Fibroblast of lung (primary cell): ENCODE measurements at places on chromosomes 12 and 14. TPM values are rescaled to one million over a fixed set of nuclear protein-coding genes. Genes with fewer than 3 reads are reported as not detected.

PAPOLA gene
- 103 and 109 TPM in 2 replicates for total RNA-seq

EPYC gene
- not detected in 2 replicates for total RNA-seq

FGF23 gene
- total RNA-seq: not detected in 2 replicates

SLC25A47 gene
- under 0.01 TPM in 1 of 2 replicates, not detected in the other for total RNA-seq

TESPA1 gene
- not detected in 2 replicates for total RNA-seq

NFE2 gene
- under 0.01 and 0.17 TPM in 2 replicates for total RNA-seq

ISM2 gene
- total RNA-seq: not detected in 2 replicates

B4GALNT3 gene
- total RNA-seq: not detected in 2 replicates

GZMB gene
- not detected in 2 replicates for total RNA-seq

LRP1-AS gene
- not detected in 2 replicates for total RNA-seq

GRCh38 chr14:105711841-105712460, 185.6 kb downstream of the TMEM121 start:
- DNase-seq: no peak

- DNase-seq: no peak
Observed at GRCh38 chr12:70646850-70647249, 9.6 kb upstream of the PTPRB start.

GRCh38 chr12:86513226-86513625, 257.0 kb upstream of the MGAT4C start:
- DNase-seq: peak; percentile 36

GRCh38 chr12:108783446-108783845, 52.1 kb upstream of the CORO1C start:
- DNase-seq: no peak

GRCh38 chr14:21069388-21070082, 569 bp upstream of the ARHGEF40 start:
- peak; percentile 23 for DNase-seq

DNA sequence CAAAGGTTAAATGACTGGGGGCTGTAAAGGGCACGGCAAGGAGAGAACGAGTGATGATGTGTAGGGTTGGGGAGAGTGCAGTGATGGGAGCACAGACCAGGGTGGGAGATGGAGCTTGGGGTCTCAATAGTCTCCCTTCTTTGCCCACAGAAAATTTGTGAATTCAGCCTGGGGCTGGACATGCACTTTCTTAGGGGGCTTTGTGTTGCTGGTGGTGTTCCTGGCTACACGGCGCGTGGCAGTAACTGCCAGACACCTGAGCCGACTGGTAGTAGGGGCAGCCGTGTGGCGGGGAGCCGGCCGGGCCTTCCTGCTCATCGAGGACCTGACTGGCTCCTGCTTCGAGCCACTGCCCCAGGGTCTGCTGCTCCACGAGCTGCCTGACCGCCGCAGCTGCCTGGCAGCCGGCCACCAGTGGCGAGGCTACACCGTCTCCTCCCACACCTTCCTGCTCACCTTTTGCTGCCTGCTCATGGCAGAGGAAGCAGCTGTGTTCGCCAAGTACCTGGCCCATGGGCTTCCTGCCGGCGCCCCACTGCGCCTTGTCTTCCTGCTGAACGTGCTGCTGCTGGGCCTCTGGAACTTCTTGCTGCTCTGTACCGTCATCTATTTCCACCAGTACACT, 1.7 kb downstream of the FITM1 start:
- no peak for DNase-seq

DNA sequence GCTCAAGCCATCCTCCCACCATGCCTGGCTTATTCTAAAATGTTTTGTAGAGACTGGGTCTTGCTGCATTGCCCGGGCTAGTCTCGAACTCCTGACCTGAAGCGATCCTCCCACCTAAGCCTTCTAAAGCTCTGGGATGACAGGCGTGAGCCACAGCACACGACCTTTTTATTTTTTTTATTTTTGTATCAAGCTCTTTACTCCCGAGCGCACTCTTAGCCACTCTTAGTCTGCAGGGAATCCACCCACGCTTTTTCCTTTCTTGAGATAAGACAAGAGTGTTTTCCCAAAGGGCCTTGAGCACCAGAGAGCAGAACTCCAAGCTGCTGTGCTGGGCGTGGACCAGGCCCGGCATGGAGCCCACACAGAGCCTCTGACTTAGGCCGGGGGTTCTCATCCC, 23.4 kb downstream of the MAP1LC3B2 start:
- DNase-seq: peak; percentile 73

GRCh38 chr12:111585690-111586089, 13.4 kb downstream of the ATXN2 start:
- no peak for DNase-seq

GRCh38 chr12:87165733-87166375, 863.3 kb downstream of the C12orf50 start:
- no peak for DNase-seq

DNA sequence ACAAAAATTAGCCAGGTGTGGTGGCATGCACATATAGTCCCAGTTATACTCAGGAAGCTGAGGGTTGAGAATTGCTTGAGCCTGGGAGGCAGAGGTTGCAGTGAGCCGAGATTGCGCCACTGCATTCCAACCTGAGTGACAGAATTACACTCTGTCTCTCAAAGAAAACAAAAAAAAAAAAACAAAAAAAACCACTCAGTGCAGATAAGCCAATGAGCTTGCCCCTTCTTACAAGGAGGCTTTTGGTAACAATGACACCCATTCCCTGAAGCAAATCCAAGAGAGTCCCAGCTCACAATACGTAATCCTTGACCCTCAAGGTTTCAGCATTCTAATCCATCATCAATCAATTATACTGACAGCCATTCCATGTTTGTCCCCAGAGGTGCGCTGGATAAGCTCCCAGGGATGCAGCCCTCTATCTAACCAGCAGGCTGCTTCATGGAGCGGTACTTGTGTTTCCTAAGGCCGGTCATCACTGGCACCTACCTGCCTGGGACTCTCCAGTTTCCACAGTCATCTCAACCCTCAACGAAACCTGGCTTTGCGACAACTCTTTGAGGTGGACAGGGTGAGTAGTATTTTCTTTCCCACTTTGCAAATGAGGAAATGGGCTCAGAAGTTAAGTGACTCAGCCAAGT, 12.4 kb downstream of the GCN1 start:
- peak; percentile 78 for DNase-seq

DNA sequence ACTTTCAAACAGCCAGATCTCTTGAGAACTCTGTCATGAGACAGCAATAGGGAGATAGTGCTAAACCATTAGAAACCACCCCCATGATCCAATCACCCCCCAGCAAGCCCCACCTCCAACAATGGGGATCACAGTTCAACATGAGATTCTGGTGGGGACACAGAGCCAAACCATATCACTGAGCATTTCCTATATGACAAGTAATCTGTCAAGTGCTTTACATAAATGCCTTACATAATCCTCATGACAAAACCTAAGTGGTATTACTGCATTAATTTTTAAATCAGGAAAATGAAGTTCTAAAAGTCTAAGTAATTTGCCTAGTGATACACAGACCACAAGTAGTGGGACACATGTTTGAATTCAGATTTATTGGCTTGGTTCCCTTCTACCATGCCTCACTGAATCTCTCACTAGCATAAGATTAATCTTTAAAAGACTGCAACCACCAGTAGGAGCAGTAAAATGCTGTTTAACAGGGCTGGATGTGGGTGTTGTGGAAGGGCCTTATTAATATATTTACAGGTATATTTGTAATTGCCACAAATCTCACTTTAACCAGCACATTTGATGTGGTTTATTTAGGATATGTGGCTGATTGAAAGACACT, 323.1 kb upstream of the FBXO33 start:
- DNase-seq: no peak

DNA sequence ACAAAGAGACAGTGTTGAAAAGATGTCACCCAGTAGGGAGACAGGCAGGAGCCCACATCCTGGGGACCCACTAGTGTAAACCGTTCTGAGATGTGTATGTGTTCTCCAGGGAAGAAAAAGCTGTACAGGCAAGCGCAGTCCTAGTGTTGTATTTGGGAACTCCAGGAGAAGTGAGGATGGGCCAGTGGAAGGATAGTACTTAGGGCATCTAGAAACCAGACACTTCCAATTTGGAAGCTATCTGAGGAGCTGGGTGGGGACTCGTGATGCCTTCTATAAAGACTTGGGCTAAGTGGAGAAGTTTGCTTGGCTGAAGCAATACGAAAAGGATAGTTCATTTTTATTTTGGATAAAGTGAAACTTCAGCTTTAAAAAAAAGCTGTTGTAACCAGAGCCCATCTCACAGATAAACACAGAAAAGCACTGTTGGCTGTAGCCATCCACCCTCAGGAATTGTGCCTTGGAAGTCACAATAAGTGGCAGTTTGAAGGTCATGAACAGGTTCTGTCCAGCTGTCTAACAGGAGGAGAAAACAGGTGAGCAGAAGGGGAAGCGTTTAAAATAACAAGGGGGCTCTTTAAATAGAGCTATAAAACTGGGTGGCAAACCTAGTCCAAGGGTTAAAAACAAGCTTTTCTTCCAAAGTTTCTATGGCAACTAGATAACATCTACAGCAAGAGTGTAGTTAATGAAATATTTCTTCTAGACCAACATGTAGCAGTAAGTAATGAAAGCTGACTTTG, 108.0 kb upstream of the ARHGAP5 start:
- peak; percentile 68 for DNase-seq

DNA sequence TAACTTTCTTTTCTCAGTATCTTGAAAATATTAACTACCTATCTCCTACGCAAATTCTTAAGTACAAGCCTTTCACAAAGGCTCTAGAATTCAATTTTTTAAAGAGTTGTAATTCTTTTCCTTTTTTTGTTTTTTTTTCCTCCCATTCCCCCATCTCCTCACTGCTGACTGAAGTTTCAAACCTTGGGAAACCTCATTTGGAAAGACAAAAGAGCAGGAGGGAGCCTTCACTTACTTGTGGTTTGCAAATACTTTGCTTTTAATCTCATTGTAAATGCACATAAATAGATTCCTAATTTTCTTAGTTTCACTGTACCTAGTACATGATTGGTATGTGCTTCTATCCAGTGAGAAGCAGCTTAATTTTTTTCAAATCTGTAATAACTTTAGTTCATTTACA, 15.8 kb upstream of the PTGDR start:
- DNase-seq: no peak

- DNase-seq: peak; percentile 87
Observed at GRCh38 chr14:65238456-65238855, 136.1 kb upstream of the MAX start.

- peak; percentile 99 for DNase-seq
Observed at GRCh38 chr12:88299567-88300101, 157.5 kb downstream of the TMTC3 start.
